ENCODE measurements at places on chromosomes 2 and 18.

DNA sequence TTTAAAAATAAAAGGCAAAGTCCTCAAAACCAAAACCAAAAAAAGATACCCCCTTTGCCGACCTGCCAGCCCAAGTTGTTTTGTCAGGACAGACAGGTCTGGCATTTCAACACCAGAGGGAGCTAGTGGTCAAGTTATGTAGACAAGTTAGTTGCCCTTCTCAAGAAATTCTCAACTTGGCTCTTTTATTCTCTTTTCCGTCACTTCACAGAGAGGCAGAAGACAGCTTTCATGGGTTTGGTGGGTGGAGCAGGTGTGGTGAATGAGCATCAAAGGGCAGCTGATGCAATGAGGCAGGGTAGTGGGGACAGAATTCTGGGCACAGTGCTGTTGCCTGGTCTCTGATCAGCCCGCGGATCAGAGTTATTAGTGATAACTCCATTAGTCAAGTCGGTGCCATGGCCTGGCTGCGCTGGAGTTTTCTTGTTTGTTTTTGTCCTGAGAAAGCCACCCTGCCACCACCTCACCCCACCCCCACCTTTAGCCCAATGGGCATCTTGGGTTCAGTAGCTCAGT, 303.7 kb upstream of the EPAS1 start:
- peak; percentile 53 for DNase-seq

DNA sequence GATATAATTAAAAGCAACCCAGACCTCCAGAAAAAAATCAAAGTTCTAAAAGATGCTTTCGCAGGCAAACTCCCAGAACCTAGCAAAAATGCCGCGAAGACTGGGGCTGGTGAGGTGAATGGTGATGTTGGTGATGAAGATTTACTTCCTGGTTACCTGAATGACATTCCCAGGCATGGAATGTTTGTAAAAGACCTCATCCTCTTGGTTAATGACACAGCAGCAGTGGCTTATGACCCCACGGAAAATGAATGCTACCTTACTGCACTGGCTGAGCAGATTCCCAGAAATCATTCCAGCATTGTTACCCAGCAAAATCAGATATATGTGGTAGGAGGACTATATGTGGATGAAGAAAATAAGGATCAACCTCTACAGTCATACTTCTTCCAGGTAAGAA, 994 bp downstream of the KLHL41 start:
- DNase-seq: no peak

DNA sequence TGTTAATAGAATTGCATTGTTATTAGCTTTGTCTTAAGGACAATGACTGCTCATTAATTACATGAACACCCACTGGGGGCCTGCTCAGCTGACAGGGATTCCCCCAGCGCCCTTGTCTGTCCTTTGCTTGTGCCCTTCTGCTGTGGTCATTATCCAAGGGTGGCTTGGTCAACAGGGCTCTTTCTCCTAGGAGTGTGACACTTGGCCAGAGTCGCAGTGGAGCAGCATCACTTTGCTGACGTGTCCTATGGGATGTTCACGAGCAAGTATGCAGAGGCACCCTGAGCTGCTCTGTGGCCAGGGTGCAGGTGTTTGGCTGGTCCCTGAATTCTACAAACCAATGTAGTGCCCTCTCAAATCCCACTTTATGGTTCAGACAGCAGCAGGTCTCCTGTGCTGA, 46.0 kb downstream of the PTGR3 start:
- no peak for DNase-seq

DNA sequence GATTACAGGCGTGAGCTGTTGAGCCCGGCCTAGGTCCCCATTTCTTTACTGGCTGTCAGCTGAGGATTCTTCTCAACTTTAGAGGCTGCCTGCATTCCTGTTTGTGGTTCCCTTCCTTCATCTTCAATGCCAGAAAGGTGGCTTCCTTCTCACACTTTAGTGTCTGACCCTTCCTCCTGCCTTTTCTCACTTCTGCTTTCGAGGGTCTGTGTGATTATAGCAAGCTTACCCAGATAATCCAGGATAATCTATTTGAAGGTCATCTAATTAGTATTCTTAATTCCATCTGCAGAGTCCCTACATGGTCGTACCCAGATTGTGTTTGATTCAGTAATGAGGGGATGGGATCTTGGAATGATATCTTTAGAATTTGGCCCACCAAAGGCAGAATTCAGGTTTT, 157.4 kb downstream of the TANC1 start:
- no peak for DNase-seq

- peak; percentile 14 for DNase-seq
Measured at GRCh38 chr18:74625157-74625556, 27.5 kb downstream of the ZNF407 start.

- DNase-seq: peak; percentile 87
Measured at GRCh38 chr2:57759822-57760300, 286.7 kb upstream of the VRK2 start.

DNA sequence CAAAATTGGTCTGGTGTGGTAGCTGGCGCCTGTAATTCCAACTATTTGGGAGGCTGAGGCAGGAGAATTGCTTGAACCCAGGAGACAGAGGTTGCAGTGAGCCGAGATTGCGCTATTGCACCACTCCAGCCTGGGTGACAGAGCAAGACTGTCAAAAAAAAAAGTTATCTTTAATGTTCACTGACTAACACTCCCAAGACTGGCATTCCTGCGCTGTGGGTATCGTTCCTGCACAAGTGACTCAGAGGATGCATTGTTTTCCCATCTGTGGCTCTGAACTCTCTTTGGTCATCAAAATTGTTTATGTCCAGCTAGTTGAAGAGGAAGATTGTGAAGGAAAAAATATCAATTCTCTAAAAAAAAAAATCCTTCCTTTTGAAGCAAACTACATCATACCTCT, 539.0 kb downstream of the SOX11 start:
- no peak for DNase-seq

- no peak for DNase-seq
Measured at GRCh38 chr2:217338306-217338916, 478.5 kb upstream of the TNP1 start.

- DNase-seq: no peak
Measured at GRCh38 chr2:37319754-37320609, 4.7 kb downstream of the PRKD3 start.

GRCh38 chr2:55026202-55026601, 24.0 kb downstream of the RTN4 start:
- DNase-seq: no peak

- no peak for DNase-seq
Measured at GRCh38 chr2:37489536-37489935, 145.1 kb downstream of the QPCT start.

DNA sequence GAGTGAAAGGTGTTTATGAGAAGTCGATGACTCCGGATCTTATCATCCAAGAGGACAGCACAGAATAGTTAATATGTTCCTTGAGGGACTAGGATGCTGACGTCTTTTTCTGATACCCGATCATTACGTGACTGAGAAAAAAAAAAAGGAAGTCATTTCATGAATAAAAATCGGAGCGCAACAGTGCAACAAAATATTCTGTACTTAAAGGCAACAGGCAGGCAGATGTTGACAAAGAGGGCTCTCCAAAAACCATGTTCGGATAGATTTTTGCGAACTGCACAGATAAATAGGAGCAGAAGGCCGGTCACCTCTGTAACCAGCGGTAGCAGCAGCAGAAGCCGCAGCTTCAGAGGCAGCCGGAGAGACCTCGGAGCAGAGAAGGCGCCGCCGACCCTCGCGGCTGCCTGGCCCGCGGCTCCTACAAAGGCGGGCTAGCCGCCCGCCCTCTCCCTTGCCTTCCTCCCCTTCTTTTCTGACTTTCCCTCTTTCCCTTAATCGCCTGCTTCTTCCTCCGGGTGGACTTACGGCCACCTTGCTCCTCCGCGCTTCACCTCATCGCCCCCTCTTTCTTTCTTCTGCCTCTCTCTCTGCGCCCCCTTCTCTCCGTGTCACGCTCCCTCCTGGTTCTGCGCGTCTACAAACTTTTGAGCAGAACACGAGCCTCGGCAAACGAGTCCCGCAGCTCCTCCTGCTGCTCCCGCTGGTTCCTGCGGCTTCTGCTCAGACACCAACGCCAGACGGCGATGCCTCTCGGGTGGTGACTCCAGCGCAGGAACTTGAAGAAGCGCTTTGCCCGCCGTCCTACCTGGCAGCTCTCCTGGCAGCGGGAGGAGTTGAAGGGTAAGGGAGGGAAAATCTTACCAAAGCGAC, at the start of gene ADCYAP1:
TSS of gene ADCYAP1 (plus strand) at position 654 of the 873 bp plus-strand sequence. CDS start 516 bp downstream, outside the sequence.
- peak; percentile 50 for DNase-seq

GRCh38 chr2:237291138-237291792, 122.7 kb downstream of the COL6A3 start:
- DNase-seq: peak; percentile 96

- no peak for DNase-seq
Measured at GRCh38 chr2:49837561-49838293, 683.4 kb upstream of the FSHR start.

DNA sequence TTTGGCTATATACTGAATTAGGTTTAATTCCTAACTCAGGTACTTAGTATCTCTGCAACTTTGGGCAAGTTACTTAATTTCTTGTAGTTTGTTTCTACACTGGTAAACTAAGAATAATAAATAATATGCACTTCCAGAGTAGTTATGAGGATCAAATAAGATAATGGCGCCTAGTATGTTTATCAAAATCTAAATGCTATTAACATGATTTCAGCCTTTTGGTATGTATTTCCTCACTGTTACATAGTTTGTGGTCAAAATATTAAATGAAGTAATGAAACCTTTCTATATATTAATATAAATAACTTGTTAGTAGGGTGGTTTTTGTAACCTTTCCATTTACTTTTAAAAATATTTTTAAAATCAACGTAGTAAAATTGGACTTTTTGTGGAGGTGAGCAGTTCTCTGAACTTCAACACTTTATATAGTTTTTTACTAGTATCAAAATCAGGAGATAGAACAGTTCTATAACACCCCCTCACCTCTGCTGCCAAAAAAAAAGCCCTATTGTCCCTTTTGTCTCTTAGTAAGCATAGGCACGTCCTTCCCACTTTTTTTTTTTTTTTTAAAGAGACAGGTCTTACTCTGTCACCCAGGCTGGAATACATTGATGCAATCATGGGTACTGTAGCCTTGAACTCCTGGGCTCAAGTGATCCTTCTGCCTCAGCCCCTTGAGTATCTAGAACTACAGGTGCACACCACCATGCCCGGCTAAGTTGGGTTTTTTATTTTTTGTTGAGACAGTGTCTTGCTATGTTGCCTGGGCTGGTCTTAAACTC, 44.8 kb downstream of the RAB3GAP1 start:
- DNase-seq: no peak

GRCh38 chr2:8922431-8922830, 81.1 kb downstream of the MBOAT2 start:
- no peak for DNase-seq

- DNase-seq: no peak
Measured at GRCh38 chr2:118861731-118862130, 14.3 kb upstream of the EN1 start.

DNA sequence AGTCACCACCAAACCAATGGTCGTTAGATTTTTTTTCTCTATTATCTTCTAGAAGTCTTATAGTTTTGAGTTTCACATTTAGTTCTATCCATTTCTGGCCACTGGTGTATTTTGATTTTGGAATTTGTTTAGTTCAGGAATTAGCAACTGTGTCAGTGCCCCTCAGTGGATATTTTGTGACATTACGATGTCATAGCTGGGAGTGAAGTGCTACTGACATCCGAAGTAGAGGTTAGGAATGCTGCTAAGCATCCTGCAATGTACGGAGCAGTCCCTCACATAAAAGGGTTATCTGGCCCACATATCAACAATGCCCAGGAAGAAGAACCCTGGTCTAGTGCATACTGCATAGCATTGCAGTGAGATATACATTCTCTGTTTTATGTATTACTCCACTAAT, 157.4 kb upstream of the RGPD4 start:
- DNase-seq: peak; percentile 43

DNA sequence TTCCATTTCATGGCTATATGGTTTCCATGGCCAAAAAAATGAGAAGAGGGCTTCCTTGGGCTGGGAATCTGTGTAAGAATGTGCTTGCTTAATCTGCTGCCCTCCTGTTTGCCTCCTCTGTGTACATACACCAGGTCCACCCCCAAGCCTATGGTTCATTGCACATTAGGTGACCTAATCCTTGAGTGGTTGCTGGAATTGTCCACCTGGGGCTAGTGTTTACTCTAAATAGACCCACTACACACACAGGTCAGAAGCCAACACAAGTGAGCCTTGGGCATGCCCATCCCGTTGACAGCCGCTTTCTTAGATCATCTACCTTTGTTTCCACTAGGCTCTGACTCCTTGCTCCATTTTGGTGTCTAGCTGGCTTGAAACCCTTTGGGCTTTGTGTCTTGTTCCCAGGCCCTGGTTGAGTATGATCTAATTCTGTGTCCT, 59.2 kb upstream of the ATL2 start:
- no peak for DNase-seq

GRCh38 chr18:74791501-74792194, 194.0 kb downstream of the ZNF407 start:
- no peak for DNase-seq

DNA sequence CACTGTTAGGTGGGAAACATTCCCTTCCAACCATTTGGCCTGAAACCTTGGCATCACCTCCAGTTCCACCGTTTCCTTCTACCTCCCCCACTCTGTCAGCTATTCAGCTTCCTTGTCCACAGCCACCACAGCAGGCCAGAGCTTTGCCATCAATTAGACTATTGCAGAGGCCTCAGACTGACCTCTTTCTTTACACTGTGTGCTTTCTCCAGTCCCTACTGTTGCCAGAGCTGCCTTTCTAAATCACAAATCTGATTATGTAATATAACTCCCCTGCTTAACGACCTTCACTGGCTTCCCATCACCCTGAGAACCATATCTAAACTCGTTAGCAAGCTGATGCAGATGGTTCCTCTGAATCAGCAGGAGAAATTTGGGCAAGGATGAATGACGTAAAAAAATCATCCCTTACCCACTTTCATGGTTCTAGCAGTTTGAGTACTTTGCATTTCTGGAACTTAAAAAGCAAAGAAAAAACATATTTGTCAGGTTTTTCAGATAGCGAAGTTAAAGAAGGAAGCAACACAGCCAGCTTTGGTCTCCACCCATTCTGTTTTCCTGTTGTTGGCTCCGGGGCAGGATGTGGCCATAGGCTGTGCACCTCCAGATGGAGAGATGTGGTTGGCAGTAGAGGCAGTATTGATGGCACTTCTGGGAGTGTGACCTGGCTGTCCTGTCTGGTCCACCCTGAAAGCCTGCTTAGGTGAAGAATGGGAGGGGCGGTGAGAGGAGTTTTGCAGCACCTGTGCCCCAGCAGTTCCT, 422.1 kb downstream of the PARD3B start:
- DNase-seq: no peak
